Stimulated activated CD4-positive, alpha-beta T cell treated with anti-CD3 and anti-CD28 coated beads, Interleukin-1b, Interleukin-23, amount 100 ng/mL, for 1 hour (primary cell): ENCODE measurements at places on chromosomes 4 and X.

DNA sequence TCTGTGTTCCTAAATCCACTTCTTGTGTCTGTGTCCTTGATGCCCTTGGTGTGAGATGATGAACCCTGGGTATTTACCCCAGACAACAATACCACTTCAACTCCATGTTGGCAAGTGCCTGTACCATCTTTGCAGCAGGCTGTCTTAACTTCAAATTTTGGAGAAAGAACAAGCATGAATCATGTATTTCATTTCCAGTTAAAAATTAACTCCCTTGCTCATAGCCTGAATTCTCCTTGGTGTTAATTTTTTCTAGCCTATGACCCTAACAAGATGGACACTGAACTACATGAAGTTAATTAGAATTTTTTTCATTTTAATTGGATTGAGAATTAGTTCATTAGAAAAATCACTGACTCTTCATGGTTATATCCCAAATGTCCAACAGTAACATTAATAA lies 267.8 kb upstream of the INTU start:
- DNase-seq: no peak

DNA sequence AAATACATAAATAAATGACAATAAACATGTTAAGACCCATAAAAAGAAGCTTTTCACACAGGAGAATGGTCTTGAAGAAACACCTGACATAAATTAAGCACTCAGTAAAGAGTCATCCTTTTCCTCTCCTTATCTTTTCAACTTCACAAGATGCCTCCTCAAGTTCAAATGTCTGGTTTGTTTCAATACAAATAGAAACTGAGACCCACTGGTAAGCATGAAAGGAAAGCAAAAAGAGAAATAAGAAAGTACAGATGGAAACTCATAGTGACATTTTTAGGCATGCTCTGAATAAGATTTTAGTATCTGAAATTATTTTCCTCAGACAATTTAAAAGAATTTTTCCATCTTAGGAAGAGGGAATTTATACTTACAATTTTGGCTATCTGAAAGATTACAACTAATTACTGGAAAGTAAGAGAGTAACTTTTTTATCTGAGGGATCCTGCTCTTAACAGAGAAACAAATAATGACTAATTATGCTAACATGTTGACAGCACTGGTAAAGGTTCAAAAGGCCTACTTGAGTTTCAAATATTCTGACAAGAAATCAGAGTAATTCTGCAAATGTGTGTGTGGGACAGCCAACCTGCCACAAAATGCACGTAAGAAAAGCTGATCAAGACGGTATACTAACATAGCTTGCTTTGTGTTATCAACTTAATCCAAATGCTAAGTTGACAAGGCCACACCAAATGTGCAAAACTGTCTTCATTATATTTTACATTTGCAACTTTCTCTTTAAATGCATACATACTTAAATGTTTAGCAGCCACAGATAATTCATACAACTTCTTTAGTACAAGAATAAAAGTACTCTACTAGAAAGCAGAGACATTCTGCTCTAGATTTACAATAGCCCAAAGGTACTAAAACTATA lies 113.0 kb downstream of the IQCM start:
- DNase-seq: no peak

- no peak for DNase-seq
These were observed 13.1 kb downstream of the FNIP2 start for GRCh38 chr4:158781963-158782362.

GRCh38 chrX:42248226-42248625 lies 324.9 kb upstream of the CASK start:
- no peak for DNase-seq

- no peak for DNase-seq
These were observed 20.9 kb downstream of the GPAT3 start for GRCh38 chr4:83556816-83557215.

DNA sequence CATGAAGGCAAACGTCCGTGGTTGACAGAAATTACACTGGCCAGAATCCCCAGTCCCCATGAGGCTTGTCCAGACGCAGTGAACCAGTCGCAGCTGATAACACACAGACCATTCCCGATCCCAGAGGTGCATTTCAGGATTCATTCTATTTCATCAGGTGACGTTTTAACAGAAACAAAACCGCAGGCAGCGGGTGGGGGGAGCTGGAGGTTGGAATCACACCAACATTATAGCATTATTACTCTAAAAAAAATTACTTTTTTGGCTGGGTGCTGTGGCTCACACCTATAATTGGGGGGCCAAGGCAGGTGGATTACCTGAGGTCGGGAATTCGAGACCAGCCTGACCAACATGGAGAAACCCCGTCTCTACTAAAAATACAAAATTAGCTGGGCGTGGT lies 25.2 kb downstream of the NOP14 start:
- DNase-seq: no peak

GRCh38 chr4:125801373-125801772 lies 486.6 kb downstream of the FAT4 start:
- no peak for DNase-seq

DNA sequence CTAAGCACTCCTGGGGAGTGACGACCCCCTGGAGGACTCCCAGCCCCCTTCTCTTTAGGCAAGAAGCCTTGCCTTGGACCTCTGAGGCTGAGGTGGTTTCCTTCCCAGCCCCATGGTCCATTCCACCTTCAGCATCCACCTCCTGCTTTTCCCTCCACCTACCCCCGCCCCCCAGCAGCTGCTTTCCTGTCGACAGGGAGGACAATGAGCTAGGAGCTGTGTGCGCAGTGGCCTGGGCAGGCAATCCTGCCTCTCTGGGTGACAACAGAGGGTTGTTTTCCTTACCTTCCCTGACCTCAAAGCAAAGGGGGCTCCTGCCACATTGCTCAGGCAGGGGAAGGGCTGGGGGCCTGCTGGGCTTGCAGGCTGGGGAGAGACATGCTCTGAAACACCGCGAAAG lies 123.5 kb downstream of the BCOR start:
- DNase-seq: no peak

GRCh38 chr4:71198958-71199357 lies 139.9 kb upstream of the SLC4A4 start:
- no peak for DNase-seq

DNA sequence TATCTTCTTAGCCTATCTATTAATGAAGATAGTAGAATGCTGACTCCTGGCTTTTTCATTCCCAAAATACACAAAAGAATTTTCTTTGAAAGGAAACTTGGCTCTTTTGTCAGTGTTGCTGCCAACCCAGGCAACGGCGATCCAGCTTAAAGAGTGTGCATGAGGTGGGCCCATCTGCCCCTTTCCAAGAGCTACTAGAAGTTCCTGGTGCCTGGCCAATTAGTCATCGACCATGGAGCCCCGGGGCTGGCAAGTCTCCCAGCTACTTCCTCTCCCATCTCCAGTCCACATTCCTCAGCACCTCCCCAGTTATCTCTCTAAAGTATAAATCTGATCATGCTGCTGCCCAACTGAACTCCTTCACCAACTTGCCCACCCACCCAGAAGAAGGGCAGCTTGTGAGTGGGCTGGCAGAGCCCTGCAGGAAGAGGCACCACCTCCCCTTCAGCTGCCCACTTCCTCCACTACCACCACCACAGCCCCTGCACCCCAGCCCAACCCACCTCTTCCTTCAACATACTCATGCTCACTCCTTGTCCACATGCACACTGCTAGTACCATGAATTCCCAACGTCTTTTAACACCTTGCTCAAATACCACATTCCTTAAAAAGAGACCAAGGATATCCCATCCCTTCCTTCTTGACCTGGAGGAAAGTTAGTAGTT lies 158.2 kb upstream of the MAP3K15 start:
- DNase-seq: no peak

- DNase-seq: no peak
These were observed 216.6 kb downstream of the NR3C2 start for GRCh38 chr4:148225639-148226038.

GRCh38 chrX:75291611-75292010 lies 17.7 kb downstream of the UPRT start:
- no peak for DNase-seq
